ENCODE measurements at places on chromosomes 5 and 9. TPM values are rescaled to one million over a fixed set of nuclear protein-coding genes. Genes with fewer than 3 reads are reported as not detected.

IRX2 gene
- 3.7 TPM for total RNA-seq

TJP2 gene
- 68.3 TPM for total RNA-seq

CTSV gene
- total RNA-seq = 1.5 TPM

DMRTA1 gene
- total RNA-seq = 0.25 TPM
